ENCODE measurements at places on chromosomes 6 and 20.

- DNase-seq, result no peak
Observed at GRCh38 chr6:119204719-119205118, 126.3 kb upstream of the FAM184A start.

DNA sequence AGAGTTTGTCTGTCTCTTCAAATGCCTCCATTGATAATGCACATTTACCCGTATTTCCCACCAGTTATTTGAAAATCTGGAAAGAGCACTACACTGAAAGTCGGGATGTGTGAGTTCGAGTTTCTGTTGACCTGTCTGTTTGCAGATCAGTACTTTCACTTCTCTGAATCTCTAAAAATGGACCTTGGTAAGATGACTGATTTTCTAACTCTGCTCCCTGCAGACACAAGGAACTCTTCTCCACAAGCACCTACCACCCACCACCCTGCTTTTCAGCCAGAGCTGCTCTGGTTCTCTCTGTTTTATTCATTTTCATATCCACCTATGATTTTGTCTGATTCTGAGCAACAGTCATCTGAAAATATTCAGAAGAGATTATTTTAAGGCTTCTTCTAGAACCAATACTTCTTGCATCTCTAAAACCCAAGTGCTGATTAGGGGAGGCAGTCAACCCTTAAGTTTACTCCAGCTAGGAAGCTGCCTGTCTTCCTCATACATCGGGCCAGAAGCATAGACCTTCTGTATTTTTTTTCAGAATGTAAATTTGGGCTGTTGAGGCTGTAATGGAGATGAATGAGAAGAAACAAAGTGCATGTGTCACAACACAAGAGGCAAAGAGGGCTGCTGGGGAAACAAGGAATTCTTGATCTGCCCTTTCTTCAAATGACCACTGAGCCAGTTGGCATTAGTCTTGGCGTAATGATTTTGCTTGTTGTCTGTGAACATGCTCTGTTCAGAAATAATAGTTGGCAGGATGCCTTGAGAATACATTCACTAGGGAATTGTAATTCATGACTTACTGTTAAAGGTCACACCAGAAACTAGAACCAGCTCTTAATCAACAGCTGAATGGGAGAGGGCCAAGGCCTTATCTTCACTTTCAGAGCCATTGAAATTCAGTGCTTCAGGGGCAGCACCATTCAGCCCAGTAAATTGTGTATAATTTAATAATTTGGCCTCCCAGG lies 85.4 kb upstream of the MYLIP start:
- no peak for DNase-seq

- no peak for DNase-seq
Observed at GRCh38 chr6:37005061-37005810, at the start of gene FGD2. Gene FGD2 (plus strand): TSS chr6:37005655. CDS start chr6:37005818, 163 bp downstream.

DNA sequence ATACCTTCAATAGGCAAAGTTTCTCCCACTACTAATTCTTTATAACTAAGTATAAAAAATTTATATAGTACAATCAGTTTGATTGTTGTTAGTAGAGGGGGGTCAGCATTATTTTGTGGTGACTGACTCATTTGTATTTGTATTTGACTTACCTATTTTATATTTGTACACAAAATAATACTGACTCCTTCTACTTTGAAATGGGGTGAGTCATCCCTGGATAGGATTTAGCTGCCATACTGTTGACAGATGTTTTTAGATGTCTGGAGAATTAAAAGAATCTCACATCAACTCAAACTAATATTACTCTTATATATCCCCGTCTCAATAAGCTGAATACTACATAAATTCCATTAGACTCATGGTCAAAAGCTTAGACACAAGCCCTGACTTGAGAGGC lies 114.9 kb downstream of the FRK start:
- DNase-seq, result no peak

DNA sequence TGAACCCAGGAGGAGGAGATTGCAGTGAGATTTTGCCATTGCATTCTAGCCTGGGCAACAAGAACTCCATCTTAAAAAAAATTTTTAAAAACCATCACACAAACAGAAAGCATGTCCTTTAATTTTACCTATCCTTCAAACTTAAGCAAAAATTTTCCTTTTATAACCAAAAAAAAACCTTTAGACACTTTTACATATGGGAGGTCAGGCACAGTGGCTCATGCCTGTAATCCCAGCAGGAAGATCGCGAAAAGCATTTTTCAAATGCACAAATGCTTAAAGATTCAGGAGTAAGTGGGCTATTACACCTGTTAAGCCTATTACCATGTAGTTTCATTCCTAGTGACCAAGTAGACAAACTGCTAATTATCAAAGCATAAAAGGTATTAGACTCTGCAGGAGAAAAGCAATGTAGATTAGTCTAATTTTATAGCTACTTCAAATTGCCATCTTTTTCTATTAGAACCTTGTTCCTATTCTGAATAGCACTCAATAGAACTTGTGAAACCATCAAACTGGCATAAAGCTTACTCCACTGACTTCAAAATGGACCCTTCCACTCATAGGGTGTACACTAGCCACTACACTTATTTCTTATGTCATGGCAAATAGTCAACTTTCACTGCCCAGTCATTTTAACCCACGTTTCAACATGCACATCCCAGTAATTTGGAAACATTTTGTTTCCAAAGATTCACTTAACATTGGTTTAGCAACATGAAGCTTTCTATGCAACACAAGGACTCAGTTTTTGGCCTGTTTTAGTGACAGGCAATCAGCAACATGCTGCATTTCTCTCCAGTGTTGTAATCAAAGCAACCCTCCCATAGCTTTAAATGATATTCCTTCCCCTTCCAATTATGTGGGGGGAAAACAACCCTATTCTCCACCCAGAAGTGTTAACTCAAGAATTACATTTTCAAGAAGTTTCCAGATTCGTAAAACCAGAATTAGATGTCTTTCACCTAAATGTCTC lies 4.0 kb downstream of the EEF1A1 start:
- no peak for DNase-seq

DNA sequence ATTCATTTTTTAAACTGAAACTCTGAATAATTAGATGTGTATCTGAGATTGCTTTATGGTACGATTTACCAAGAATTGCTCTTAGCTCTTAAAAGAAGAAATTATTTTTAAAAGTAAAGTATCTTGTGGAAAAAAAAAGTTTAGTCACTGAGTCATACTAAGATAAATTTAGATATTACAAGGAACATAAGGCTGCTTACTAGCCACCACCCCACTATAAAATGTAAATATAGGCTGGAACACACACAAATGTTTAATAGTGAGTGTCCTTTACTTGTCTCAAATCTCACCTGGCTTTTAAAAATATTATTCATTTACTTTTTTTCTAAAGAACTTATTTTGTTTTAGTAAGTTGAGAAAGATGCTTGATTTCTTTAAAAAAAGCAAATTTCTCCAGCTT lies 17.6 kb downstream of the RFX6 start:
- no peak for DNase-seq

GRCh38 chr20:39210341-39211036 lies 248.3 kb downstream of the DHX35 start:
- DNase-seq, result no peak

- no peak for DNase-seq
Observed at GRCh38 chr6:43750622-43751021, 19.4 kb upstream of the VEGFA start.

Data from NCI-H2107 (cell line).